AG08395 (cell line): ENCODE measurements at places on chromosomes 12 and 14.

DNA sequence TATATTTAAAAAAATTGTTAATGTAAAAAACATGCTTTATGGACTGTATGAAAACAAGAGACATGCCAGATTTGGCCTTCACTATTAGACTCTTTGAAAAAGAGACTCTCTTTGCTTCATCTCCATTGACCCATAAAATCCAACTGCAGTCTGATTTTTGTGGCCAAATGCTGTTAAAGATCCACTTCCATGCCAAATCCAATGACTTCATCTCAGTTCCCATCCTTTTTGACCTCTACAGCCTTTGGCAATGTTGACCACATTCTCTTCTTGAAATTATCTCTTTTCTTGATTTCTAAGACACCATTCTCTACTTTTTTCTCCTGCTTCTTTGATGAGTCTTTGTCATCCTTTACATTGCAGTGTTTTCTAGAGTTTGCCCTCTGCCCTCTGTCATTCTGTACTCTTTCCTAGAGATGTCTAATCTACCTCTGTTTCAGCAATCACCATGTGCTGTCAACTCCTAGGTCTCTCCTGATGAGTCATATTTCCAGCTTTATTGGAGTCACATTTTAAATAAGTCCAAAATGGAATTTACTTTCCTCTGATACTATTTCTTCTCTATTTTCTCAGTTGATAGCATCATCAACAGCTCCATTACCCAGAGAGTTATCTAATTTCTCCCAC, 2.4 kb downstream of the TMPRSS12 start:
- DNase-seq, result no peak

DNA sequence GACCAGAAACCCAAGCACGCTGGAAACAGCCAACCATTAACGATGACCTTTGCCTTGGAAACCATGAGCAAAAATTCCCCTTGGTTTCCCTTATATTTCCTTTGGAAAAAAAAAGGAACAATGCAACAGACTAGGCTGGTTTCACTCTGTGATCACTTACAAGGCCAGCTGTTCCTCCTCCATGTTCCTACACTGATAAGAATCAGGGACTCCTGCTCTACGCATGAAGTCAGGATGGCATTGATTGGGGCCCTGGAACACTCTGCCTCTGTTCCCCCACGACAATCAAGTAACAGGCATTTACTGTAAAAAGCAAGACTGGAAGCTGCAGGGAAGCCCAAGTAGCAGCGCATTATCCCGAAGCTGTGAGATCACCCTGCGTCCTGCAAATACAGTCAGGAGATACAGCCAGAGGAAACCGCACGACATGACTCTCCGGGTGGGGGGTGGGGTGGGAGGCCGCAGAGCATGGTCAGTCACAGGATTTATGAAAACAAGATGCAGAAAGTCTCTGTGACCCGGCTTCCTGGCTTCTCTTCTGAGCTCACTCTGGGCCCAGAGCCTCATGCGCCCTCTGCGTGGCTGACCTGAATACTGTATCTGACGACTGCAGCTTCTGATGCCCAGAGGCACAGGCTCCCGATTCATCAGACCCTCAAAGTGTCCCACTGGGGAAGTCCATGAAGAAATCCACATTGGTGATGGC, 31.1 kb downstream of the SSH1 start:
- DNase-seq, result peak; percentile 93

GRCh38 chr14:69753860-69754259, 13.1 kb upstream of the SRSF5 start:
- no peak for DNase-seq

GRCh38 chr14:95256002-95256775, 63.5 kb downstream of the CLMN start:
- no peak for DNase-seq

DNA sequence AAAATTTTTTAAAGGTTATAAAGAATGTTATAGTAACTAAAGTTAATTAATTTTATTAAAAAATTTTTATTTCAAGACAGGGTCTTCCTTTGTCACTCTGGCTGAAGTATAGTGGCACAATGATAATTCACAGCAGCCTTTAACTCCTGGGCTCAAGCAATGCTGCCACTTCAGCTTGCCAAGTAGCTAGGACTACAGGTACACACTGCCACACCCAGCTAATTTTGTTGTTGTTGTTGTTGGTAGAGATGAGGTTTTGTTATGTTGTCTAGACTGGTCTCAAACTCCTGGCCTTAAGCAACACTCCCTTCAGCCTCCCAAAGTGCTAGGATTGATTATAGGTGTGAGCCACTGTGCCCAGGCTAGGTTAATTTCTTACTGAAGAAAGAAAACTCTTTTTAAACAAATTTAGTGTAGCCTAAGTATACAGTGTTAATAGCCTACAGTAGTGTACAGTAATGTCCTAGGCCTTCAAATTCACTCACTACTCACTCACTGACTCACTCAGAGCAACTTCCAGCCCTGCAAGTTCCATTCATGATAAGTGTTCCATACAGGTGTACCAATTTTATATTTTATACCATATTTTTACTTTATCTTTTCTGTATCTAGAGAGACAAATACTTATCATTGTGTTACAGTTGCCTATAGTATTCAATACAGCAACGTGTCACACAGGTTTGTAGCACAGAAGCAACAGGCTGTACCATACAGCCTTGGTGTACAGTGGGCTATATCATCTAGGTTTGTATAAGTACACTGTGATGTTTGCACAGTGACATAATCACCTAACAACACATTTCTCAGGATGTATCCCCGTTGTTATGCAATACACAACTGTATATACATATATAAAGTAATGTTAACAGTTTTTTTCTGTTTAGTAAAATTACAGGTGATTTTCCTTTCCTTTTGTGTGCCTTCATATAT, 24.7 kb upstream of the DNAAF2 start:
- DNase-seq, result no peak

GRCh38 chr12:1681493-1681807, 9.4 kb upstream of the ADIPOR2 start:
- DNase-seq, result no peak

DNA sequence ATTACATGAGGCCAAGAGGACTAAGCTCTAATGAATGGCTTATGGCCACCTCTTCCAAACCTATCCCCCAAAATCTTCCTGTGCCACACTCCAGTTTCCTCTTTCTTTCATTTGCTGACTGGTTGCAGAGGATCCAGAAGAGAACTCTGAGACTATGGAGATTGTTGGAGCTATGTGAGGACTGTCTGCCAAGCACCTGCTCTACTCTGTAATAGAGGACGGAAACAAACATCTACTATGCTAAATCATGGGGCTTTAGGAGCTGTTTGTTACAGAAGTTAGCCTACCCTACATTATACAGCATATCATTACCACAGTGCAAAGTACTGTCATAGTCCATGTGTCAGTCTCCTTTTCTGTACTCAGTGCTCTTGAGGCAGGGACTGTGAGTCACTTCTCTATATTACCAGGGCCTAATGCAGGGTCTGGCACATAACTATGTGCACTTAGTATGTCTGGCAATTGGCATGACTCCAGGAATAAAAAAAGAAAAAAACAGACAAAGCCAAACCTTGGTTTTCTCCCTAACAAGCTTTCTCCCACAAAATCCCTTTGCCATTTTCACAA, 95.1 kb downstream of the RPAP3 start:
- DNase-seq, result no peak

- peak; percentile 72 for DNase-seq
Observed at GRCh38 chr14:54730156-54730961, 163.4 kb downstream of the SAMD4A start.

DNA sequence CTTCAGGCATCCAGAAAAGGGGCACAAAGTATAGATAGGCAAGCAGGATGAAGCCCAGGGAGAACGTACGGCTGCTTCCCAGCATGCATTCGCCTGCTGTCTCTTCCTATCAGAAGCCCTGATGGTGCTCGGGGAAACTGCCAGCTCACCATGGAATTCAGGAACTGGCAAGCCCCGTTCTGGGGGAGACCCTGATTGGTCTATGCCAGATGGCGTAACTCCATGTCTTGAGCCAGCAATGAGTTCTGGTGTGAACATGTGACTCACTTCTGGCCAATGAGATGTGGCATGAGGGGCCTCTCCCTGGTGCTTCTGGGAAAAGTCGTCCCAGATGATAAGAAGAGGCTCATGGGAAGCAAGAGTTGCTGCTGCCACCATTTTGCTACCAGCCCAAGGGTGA, 270.8 kb downstream of the BCL11B start:
- no peak for DNase-seq

DNA sequence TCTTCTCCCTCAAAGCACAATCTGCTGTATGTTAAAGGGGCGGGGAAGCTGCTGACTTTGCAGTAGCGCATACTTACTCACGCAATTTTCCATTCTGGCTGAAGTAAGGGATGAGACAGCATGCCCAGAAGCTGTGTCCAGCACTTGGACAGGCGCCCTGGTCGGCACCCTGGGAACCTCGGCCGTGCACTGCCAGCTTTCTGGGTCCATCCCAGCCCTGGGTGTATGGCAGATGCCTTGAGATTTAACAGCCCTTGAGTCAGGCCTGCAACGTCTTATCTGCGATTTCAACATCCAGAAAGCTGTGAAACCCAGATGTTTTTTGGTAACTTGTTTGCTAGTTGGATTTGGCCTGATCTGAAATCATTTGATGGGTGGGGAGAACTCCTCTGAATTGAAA, 16.1 kb downstream of the EML1 start:
- DNase-seq, result peak; percentile 92

- DNase-seq, result no peak
Observed at GRCh38 chr12:115667116-115667515, 610.4 kb downstream of the MED13L start.

DNA sequence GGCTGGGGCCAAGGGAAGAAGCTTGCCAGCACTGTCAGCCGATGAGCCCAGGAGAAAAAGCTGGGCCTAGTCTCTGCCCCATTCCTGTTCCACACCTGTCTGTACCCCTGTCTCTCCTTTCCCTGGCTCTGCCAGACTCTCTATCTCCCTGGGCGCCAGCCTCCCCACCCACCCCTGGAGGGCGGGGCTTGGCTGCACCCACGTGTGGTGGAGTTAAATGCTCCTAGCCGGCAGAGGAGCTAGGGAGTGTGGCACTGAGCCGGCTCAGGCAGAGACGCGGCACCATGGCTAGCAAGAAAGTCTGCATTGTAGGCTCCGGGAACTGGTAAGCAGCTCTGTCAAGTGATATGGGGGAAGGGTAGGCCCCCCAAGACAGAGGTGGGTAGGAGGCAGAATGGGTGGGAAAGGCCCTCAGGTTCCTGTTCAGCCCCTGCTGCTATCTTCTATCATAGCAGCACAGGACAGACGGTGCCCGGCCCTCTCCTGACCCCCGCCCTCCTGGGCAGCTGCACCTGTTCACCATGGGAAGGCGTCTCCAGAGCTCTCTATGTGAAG, at the start of gene GPD1:
TSS of gene GPD1 (plus strand) at position 242 of the 555 bp plus-strand sequence. CDS start at position 285, 43 bp downstream.
- peak; percentile 70 for DNase-seq

DNA sequence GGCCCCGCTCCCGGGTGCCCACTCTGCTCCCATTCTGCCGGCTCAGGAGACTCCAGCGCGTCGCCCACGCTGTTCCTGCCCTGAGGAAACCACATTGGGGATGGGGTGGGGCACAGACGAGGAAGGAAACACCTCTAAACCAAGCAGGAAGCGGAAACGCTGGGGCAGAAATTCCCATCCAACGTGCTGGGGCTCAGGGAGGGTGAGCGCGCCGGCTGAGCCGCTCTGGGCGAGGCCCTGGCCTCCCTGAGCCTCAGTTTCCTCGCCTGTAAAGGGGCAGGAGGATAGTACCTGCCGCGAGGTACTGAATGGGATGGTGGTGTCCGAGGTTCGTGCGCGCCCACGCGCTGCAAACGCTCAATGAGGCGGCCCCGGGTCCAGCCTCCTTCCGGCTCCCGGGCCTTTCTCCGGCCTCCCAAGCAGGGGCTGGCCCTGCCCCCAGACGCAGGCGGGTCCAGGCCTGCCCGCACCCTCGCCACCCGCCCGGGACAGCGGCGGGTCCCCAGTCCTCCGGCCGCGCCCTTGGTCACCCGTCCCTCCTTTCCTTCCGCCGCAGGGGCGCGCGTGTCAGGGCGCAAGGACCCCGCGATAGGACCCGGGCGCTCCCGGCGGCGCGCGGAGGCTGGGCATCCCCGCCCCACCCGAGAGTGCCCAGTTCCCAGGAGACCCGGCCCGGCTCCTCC, 673 bp downstream of the BEGAIN start:
- DNase-seq, result no peak

- no peak for DNase-seq
Observed at GRCh38 chr14:55097881-55098560, 31.0 kb upstream of the LGALS3 start.

DNA sequence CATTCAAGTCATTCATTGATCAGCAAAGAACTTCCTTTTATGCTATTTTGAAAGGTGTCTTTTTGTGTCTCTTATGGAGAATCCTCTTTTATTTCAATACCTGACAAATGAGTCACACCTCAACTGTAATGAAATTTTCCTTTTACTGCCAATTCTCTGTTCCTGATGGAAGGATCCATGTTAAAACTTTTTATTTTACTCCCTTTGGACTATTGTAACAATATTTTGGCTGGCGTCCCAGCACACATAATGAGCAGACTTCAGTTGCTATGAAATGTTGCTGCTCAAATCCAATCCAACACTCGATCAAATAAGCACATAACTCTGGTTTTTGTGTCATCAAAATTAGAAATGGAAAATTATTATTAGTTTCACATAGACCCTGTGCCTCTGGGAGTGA, 21.9 kb upstream of the SLC15A5 start:
- no peak for DNase-seq

GRCh38 chr14:72863216-72864006, 30.5 kb downstream of the DPF3 start:
- DNase-seq, result no peak

DNA sequence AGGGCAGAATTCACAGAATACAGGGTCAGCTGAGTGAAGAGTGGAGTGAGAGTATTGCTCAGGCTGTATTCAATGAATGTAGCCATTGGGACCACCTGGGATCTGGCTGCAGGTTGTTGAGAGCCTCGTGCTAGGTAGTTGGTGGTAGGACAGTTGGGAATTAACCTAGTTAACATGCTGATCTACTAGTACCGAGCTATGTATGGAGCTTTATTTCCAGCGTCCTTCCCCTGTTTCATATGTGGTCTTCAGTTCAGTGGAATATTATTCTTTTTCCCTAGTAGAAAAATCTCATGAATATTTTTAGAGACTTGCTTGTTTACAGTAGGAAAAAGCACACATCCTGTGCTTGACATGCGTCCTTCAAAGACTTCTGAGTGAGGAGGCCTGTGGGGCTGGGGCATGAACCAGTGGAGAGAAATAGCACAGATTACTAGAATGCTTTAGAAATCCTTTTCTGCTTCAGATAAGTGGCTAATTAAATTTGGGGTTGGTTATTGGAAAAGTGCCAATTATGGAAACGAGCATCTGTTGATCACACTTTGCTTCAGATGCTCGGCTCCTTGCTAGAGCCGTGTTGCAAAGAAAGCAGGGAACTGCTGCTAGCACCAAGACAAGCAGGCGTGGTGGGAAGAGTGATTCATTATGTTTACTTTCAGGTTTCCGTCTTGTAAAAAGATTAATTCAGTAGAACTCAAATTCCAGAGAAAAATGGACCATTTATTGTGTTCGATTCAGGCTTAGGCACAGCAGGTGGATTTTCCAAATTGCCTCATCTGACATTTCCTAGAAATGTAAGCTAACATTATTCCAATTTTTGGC, 53.6 kb downstream of the ARF6 start:
- DNase-seq, result peak; percentile 81
